ENCODE measurements at places on chromosomes 3 and 15. TPM values are rescaled to one million over a fixed set of nuclear protein-coding genes. Genes with fewer than 3 reads are reported as not detected.

The TBC1D5 gene
- 152 TPM for total RNA-seq

The TFG gene
- 86.7 TPM for total RNA-seq

The EPHA6 gene
- not detected for total RNA-seq

The TMC3 gene
- total RNA-seq, result not detected

The CCR5 gene
- under 0.01 TPM for total RNA-seq

The CPNE4 gene
- not detected for total RNA-seq

The DAZL gene
- total RNA-seq, result not detected

The CAMK2N2 gene
- not detected for total RNA-seq

The MINAR1 gene
- 0.83 TPM for total RNA-seq

The SKOR1 gene
- total RNA-seq, result 0.15 TPM

The HIGD2B gene
- total RNA-seq, result not detected
